Spinal cord (tissue), 10 donors: ENCODE measurements at places on chromosomes 5 and 9. TPM values are rescaled to one million over a fixed set of nuclear protein-coding genes. Genes with fewer than 3 reads are reported as not detected.

- H3K27ac ChIP-seq: no peak overlapping the region
- no peak overlapping the region for H3K4me3 ChIP-seq
- no peaks in the 10 kb centered on the region for H3K27me3 ChIP-seq
- H3K36me3 ChIP-seq: no peaks in the 10 kb centered on the region
- DNase-seq: no peak
These were observed 559.0 kb upstream of the MEF2C start for GRCh38 chr5:89441965-89442364.

DNA sequence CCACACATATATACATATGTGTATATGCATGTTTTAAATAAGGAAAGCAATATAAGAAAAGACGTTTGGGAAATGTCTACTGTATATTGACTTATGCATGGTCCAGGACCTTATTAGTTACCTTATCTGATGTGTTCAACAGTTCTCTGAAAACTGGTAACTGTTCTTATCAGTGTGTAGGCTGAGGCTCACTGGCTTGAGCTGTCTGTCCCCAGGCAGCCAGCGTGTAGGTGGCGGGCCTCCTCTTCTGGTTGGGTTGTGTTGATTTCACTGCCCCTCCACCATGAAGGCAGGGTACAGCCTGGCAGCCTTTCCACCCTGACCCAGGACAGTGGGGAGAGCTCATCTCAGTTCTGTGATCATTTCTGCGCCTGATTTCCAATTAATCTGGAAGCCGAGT is 38.7 kb upstream of the SEMA4D start:
- no peak for DNase-seq
- peaks cover 39% of the 10 kb centered on the region for H3K4me1 ChIP-seq
- no peak overlapping the region for H3K4me3 ChIP-seq

DNA sequence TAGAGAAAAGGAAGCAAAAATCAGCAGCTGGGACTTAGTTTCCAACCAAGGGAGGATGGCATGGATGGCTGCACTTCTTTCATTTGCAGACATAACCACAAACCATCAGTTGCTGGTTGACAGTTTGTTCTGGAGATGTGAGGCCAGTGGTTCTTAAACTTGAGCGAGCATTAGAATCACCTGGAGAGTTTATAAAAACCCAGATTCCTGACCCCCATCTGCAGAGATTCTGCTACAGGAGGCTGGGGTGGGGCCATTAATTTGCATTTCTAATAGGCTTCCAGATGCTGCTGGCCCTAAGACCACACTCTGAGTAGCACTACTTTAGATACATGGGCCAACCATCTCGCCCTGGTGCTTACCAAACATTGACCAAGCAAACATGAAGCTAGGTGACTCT is 60.8 kb downstream of the MARCHF3 start:
- peaks cover 6% of the 10 kb centered on the region for H3K4me1 ChIP-seq
- H3K4me3 ChIP-seq: no peak overlapping the region
- DNase-seq: no peak
- H3K36me3 ChIP-seq: no peaks in the 10 kb centered on the region

DNA sequence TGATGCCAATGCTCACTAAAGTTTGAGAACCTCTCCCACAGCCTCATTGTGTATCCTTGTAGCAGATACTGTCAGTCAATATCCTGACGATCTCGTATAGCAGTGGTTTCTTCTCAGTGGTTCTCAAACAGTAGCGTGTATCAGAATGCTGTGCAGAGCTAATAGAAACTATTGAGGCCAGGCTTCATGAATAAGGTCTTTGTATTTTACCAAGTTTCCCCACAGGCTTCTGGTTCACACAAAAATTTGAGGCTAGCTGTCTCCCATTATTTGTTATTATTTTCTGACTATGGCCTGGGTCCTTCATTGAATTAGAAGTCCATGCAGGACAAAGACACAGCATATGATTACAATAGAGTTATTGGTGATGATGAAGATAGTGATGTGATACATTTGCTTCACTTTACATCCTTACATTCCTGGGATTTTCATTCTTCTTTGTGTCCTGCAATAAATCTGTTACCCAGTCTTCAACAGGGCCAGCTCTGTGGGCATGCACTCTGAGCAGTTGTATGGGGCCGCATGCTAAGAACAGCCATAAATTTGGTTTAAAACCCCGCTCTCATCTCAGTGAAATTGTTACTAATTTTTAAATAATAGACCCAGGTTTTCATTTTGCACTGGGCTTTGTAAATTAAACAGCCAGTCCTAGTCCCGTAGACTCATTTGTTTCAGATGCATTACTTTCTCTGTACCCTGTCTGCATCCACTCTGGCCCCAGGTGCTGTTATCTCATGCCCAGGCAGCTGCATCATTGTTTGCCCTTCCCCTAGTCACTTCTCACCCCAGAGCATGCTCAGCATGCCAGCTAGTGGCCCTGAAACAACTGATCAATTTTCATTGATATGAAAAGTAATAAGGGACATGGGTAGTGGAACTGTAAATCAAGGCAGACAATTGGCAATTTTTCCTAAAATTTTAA is 199.9 kb upstream of the PIK3R1 start:
- DNase-seq: no peak
- H3K27ac ChIP-seq: peak overlapping the region; percentile 57
- no peak overlapping the region for H3K4me3 ChIP-seq
- peaks cover 5% of the 10 kb centered on the region for H3K4me1 ChIP-seq

DNA sequence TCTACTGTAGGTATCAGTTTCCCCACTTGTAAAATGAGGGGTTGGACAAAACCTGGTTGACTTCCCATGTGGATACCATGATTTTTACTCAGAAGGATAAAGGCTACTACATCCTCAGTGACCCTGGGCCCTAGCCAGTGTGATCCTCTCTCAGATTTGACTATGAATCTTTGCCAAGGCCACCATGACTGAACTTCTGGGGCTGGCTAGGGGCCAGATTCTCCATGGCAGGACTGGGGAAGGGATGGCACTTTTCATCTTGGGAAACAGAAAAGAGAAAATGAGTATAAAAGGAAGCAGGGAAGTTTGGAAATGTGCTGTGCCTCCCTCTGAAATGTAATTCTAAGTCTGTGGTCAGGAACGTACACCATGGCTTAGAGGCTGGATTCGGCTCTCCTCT is 1.4 kb upstream of the FSTL4 start:
- H3K36me3 ChIP-seq: no peaks in the 10 kb centered on the region
- DNase-seq: no peak
- peaks cover 17% of the 10 kb centered on the region for H3K4me1 ChIP-seq
- H3K27me3 ChIP-seq: peaks cover 56% of the 10 kb centered on the region
- no peak overlapping the region for H3K4me3 ChIP-seq
- no peak overlapping the region for H3K27ac ChIP-seq

GRCh38 chr5:16615741-16616535 is 859 bp downstream of the RETREG1 start:
- H3K36me3 ChIP-seq: no peaks in the 10 kb centered on the region
- no peak for DNase-seq
- peak overlapping the region; percentile 78 for H3K4me3 ChIP-seq
- H3K27me3 ChIP-seq: no peaks in the 10 kb centered on the region

Gene ECSCR
- 10.3 TPM for total RNA-seq
